ENCODE measurements at places on chromosomes 16 and 17. TPM values are rescaled to one million over a fixed set of nuclear protein-coding genes. Genes with fewer than 3 reads are reported as not detected.

DNA sequence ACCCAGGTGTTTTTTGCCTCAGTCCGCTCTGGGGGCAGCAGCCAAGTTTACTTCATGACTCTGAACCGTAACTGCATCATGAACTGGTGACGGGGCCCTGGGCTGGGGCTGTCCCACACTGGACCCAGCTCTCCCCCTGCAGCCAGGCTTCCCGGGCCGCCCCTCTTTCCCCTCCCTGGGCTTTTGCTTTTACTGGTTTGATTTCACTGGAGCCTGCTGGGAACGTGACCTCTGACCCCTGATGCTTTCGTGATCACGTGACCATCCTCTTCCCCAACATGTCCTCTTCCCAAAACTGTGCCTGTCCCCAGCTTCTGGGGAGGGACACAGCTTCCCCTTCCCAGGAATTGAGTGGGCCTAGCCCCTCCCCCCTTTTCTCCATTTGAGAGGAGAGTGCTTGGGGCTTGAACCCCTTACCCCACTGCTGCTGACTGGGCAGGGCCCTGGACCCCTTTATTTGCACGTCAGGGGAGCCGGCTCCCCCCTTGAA lies 2.1 kb upstream of the C17orf107 start:
- no peak overlapping the region for H3K27ac ChIP-seq
- H3K4me1 ChIP-seq: peaks cover 10% of the 10 kb centered on the region
- DNase-seq: no peak
- no peak overlapping the region for H3K4me3 ChIP-seq

DNA sequence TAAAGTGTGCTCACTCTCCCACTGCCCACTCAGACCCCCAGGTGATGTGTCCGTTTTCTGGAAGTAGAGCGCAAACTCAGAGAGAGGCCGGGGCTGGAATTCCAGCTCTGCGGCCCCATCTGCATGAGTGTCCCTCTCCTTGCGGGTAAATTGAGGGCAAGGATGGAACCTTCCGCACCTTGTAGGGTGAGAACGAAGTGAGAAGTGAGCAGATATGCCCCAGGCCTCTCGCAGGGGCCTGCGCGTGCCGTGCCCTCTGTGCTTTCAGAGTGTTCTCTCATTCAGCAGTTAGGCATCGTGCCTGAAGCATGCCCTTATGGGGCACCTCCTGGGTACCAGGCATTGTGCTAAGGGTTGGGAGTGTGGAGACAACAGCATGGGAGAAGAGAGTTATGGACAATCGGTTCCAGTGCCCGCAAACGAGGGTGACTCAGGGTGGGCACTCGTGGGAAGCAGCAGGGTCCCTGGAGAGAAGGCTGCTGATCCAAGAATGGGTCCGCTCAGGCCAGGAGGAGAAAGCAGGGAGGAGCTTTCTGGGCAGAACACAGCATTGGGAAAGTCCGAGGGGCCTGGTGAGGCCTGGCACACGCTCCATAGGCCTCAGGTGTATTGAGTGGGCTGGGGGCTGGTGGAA lies 23.8 kb downstream of the CMIP start:
- peaks cover 49% of the 10 kb centered on the region for H3K4me1 ChIP-seq
- peaks cover 18% of the 10 kb centered on the region for H3K36me3 ChIP-seq
- DNase-seq: no peak
- H3K27ac ChIP-seq: peak overlapping the region; percentile 88

DNA sequence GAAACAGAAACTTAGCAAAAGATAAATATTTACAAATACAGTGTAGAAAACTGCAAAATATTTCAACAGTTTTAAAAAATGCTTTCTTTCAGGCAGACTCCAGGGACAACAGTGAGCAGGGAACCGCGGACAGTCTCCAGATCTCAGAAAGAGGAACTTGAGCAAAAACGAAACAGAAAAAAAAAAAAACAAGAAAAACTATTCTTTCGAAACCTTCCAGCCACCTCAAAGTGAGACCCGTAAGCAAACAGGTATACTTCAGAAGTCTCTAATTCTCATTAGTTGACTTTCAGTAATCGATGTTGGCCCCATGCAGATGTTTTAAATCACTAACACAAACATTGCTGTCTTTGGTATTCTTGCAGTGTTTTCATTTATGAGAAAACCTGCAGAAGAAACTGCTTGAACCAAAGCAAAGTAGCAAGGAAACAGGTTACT lies 15.7 kb upstream of the CCL1 start:
- H3K4me1 ChIP-seq: peaks cover 7% of the 10 kb centered on the region
- H3K36me3 ChIP-seq: no peaks in the 10 kb centered on the region
- H3K27ac ChIP-seq: no peak overlapping the region
- DNase-seq: no peak
- H3K4me3 ChIP-seq: no peak overlapping the region
- H3K27me3 ChIP-seq: peaks cover 22% of the 10 kb centered on the region

GRCh38 chr16:23125277-23125676 lies 24.0 kb downstream of the USP31 start:
- no peak overlapping the region for H3K27ac ChIP-seq
- H3K4me1 ChIP-seq: peaks cover 38% of the 10 kb centered on the region
- no peak overlapping the region for H3K4me3 ChIP-seq
- no peaks in the 10 kb centered on the region for H3K27me3 ChIP-seq
- no peaks in the 10 kb centered on the region for H3K36me3 ChIP-seq

DNA sequence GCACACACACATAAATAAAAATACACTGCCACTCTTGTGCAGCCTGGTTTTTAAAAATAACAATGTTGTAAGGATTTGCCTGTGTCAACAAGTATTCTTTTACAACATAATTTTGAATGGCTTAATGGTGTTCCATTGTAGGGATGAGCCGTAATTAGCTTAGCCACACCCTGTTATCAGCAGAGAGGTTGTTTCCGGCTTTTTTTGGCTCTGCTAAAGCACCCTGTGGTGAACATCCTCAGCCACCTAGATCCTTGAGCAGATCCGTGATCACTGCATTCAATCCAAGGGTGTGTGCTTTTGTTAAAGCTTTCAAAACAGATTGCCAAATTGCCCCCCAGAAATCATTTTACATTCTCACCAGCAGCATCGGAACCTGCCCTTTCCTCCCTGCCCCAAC lies 7.0 kb downstream of the KATNB1 start:
- no peak for DNase-seq
- 0 out of 2 replicates have a peak, but pooled peaks cover 3% of the 10 kb centered on the region for H3K4me1 ChIP-seq
- H3K36me3 ChIP-seq: no peaks in the 10 kb centered on the region
- no peaks in the 10 kb centered on the region for H3K27me3 ChIP-seq

DNA sequence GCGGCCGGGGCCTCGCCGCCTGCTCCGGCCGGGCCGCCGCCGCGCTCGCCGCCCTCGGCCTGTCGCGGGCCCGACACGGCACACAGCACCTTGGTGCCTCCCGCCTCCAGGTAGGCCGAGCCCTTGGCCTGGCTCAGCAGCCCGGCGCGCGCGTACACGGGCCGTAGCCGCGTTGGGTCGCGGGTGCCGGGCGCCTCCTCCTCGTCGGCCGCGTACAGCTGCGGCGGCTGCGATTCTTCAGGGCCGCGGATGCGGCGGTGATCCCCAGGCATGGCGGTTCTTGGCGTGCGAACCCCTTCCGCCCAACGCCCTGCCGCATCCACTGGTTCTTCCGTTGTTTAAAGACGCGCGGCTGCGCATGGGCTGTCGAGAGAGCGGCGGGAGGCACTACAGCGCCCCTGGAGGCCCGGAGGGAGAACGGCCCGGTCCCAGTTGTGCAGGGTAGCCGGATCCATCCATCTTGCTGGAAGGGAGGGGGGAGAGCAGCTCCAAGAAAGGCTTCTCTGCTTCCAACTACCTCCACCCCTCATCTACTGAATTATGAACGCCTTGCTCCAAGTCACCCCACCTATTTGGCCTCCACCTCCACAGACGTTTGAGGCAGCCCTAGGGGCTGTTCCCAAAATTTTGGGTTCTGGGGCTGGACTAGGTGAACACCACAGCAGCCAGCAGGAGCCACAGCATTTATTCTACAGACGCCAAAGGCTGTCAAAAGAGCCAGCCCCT lies at the start of gene EXOSC6:
TSS of gene EXOSC6 (minus strand) at position 312 of the 726 bp plus-strand sequence. CDS start at position 272, 40 bp downstream.
- peak within 1 kb of the TSS; percentile 90 for H3K27ac ChIP-seq
- no peaks in the 10 kb centered on the region for H3K27me3 ChIP-seq
- peak within 1 kb of the TSS; percentile 78 for H3K4me3 ChIP-seq

GRCh38 chr17:43774304-43775250 lies 4.2 kb downstream of the DUSP3 start:
- peaks cover 5% of the 10 kb centered on the region for H3K27me3 ChIP-seq
- peaks cover 9% of the 10 kb centered on the region for H3K4me1 ChIP-seq
- H3K4me3 ChIP-seq: no peak overlapping the region
- H3K36me3 ChIP-seq: peaks cover 39% of the 10 kb centered on the region
- H3K27ac ChIP-seq: no peak overlapping the region

DNA sequence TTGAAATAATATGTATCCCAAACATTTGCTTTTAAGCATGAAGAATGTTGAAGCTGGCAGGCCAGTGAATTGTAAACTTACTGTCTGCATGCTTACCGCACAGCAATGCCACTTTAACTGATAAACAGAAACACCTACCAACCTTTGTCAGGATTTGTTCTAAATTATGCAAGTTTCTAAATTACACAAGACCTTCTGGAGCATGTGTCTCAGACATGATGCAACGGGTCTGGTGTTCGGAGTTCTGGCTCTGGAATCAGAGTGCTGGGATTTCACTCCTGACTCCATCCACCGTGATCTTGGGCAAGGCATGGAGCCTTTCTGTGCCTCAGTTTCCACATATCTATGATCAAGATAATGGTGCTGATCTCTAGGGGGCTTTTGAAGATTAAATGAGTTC lies 111.2 kb downstream of the CCT6B start:
- no peak for DNase-seq
- no peaks in the 10 kb centered on the region for H3K36me3 ChIP-seq
- no peak overlapping the region for H3K27ac ChIP-seq
- no peak overlapping the region for H3K4me3 ChIP-seq

DNA sequence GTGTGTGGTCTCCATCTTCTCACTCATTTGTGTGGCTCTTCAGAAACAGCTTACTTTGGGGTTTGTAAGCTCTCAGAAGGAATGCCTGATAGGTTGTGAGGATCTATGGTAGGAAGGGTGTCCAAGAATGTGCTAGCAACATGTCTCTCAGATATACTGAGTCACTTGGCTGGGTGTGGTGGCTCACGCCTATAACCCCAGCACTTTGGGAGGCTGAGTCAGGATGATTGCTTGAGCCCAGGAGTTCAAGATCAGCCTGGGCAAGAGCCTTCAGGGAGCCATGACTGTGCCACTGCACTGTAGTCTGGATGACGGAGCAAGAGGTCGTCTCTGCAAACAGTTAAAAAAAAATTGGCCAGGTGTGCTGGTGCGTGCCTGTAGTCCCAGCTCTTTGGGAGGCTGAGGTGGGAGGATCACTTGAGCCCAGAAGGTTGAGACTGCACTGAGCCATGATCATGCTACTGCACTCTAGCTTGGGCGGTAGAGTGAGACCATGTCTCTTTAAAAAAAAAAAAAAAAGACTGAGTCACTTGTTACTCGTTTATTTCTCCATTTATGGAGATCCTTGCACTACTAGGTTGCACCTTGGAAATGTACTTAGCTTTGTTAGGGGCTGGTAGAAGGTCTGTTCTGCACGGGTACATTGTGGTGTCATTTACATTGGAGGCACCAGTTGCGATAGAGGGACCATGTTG lies 232.0 kb downstream of the SNX29 start:
- no peaks in the 10 kb centered on the region for H3K36me3 ChIP-seq
- DNase-seq: no peak
- H3K4me3 ChIP-seq: no peak overlapping the region
- H3K27ac ChIP-seq: no peak overlapping the region

Gene PPP1R9B
- 20.4 TPM for total RNA-seq

Measured in WTC11 (cell line).